ENCODE measurements at places on chromosomes 6 and 20.

- no peak for DNase-seq
Measured at GRCh38 chr6:148769304-148769968, 22.6 kb downstream of the UST start.

DNA sequence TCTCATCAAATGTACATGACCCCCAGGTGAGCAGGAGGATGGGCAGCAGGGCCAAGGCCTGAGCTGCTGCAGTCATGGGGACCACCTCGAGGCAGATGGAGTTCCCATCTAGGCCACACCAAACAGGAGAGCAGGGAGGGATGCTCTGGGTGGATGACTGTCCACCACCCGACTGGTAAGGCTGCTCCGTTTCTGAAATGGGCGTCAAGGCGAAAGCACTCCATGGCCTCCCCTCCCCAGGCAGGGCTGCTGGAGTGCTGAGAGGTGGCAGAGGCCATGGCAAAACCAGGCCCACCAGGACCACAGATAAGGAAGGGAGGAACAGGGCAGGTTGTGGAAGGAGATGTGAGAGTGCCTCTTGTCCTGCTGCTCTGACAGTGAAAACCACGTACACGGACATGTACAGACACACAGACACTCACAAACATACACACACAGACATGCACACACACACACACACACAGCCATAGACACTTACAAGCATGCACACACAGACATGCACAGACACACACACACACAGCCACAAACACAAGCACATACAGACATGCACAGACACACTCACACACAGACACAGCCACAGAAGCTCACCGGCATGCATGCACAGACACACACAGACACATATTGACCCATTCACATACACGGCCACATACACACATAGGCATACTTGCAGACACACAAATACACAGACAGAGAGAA is 93.2 kb downstream of the PSMG4 start:
- DNase-seq, result no peak

- DNase-seq, result no peak
Measured at GRCh38 chr6:112522587-112522986, 175.5 kb downstream of the RFPL4B start.

- DNase-seq, result no peak
Measured at GRCh38 chr6:157550114-157550989, 169.4 kb downstream of the ZDHHC14 start.

DNA sequence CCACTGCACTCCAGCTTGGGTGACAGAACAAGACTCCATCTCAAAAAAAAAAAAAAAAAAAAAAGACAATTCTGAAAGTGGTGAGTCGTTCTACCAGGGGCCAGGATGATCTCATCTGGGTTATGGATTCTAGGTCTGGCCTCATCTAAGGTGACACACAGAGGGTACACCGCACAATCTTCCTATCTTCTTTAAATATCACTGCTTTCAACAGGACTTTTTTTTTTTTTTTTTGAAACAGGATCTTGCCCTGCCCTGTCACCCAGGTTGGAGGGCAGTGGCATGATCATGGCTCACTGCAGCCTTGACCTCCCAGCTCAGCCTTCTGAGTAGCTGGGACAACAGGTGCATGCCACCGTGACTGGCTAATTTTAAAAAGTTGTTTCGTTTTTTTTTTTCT is 67.7 kb downstream of the SLC16A10 start:
- no peak for DNase-seq

GRCh38 chr20:23092861-23093495 is 6.9 kb upstream of the CD93 start:
- DNase-seq, result no peak
